Vagina (tissue), 2 donors: ENCODE measurements at places on chromosomes 6 and 20.

- DNase-seq: no peak
Observed at GRCh38 chr6:125197795-125198269, 44.3 kb downstream of the TPD52L1 start.

- no peak for DNase-seq
Observed at GRCh38 chr6:36038120-36038876, 10.7 kb downstream of the MAPK14 start.

DNA sequence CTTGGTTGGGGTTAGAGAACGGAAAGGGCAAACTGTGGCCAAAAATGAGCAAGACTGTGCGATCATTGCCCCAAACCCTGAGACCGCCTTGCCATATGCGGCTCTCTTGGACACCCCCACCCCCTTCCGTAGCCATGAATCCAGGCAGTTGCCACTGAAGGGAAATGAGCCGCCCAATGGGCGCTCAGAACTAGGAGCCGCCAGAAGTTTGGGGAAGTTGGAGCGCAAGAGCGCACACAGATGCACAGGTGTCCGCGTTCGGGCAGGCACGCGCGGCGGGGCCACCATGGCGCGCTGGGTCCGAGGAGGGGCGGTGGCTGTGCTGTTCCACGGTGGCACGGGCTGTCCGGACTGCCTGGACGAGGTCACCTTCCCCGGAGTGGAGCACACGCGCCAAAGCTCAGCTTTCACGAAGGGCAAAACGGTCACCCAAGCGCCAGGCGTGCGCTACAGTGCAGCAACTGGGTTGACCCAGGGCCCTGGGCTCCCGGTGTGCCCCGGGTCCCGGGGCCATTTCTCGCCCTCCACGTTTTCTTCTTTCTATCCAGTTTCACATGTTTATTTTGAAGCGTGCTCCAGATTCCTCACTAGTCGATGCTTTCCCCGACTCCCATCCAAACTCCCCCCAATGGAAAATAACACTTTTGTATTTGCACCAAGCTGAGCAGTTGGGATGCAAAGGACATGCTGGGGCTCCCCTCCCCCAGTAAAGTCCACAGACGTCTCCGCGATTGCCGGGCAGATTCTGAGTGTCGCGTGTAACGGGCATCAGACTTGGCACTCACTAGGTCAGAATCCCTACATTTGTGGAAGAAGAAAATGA lies 906 bp upstream of the PDE10A start:
- no peak for DNase-seq

GRCh38 chr6:24621626-24622289 lies 24.2 kb downstream of the KIAA0319 start:
- DNase-seq: no peak

DNA sequence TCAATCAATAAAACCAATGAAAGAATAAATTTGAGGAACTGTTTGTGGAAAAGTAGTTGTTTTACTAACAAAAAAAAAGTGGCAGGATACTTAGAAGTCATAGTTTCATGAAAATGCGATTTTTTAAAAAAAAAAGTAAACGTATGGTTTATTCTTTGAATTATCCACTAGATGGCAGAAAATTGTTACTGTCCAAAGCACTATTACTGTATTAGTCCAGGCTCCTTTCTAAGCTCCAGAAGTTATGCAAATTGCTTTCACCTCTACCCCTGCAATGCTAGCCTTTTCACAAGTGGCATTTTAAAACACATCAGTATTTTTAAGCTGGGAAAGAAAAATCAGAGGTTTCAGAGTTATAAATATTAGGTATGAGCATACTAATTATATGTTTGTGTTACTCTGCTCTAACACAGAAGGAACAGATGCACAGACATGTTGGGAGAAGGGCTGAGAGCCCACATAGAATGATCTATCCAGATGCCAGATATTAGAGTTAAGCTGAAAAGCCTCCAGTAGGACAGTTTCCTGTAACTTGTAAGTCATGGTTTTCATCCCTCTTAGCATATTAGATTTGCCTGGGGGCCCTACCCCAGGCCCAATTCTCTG lies 63.9 kb downstream of the FHL5 start:
- no peak for DNase-seq

GRCh38 chr20:52593654-52594053 lies 378.5 kb upstream of the TSHZ2 start:
- DNase-seq: no peak

- no peak for DNase-seq
Observed at GRCh38 chr6:18527836-18528743, 140.9 kb downstream of the RNF144B start.

- DNase-seq: no peak
Observed at GRCh38 chr20:45407783-45408645, at the start of gene DBNDD2. Gene DBNDD2 (plus strand): TSS chr20:45408289. CDS start chr20:45408468, 179 bp downstream.

DNA sequence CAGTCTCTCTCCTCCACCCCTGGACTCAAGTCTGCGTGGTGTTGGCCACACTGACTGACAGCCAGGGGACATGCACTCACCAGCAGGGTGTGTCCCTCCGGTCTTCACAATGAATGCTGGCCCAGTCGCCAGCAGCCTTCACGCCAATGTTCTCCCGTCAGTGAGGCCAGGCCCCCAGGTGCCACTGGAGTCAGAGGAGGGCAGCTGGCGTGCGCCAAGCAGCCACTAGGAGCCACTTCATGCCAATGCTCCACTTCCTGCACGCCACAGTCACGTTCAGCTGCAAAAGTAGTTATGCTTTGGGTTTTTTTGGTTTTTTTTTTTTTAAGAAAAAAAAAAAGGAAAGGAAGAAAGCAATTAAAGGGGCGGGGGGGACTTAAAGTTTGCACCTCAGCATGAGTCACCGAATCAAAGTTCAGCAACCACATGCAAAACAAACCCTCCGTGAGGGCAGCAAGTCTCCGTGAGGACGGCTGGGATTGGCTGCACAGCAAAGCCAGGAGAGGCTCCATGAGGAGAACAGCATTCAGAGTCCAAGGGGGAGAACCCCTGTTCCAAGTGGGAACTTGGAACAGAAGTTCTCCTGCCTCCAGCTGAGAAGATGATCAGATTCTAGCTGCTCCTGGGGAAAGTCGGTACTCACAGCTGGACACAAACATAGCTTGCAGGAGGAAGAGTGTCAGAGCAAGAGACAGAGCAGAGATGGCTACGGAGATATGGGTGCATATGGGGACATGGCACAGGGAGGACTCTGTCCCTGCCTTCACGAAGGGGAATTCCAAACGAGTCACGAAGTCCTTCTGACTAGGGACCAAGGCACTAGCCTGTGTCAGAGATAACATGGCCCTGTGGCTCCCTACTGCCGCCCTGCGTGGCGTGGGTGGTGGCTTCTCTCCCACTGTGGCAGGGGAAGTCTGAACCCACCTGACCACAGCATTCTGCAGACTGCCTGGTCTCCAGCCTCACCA lies at the start of gene ZC3H12D:
TSS of gene ZC3H12D (minus strand) at position 282 of the 968 bp plus-strand sequence. CDS start 10,471 bp downstream, outside the sequence.
- DNase-seq: no peak

- DNase-seq: no peak
Observed at GRCh38 chr6:150546457-150546856, 53.2 kb upstream of the PLEKHG1 start.

GRCh38 chr20:50580016-50580747 lies 70.0 kb downstream of the PTPN1 start:
- DNase-seq: no peak

DNA sequence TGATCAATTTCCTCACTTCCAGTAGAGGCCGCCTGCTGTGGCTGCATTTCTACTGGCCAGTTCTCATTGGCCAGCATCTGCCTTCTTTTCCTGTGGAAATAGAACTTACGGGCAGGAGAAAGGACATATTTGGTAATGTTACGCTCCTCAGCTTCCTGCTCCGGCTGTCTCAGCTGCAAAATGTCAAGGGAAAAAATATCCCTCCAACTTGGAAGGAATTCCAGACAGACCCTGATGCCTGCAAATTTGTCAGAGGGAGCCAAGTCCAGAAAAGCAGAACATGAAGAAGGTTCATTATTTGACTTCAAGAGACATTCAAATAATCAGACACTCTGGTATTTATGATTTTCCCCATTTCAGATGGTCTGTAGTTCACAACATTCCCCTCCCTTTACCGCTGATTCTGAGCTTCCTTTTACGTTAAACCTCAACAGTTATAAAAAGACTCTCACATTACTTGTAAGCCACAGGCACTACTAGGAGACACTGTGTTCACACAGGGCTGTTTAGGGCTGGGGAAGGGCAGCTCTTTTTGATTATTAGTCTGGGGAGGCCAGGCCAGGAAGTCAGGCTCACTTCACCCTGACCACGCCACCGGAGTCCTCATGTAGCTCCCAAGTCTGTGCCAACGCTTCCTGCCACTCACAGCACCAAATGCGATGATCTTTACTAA lies 179.6 kb upstream of the CCN2 start:
- no peak for DNase-seq

GRCh38 chr6:105626295-105627158 lies 223.6 kb upstream of the PREP start:
- DNase-seq: no peak

- DNase-seq: no peak
Observed at GRCh38 chr6:44942201-44942600, 385.9 kb upstream of the RUNX2 start.

DNA sequence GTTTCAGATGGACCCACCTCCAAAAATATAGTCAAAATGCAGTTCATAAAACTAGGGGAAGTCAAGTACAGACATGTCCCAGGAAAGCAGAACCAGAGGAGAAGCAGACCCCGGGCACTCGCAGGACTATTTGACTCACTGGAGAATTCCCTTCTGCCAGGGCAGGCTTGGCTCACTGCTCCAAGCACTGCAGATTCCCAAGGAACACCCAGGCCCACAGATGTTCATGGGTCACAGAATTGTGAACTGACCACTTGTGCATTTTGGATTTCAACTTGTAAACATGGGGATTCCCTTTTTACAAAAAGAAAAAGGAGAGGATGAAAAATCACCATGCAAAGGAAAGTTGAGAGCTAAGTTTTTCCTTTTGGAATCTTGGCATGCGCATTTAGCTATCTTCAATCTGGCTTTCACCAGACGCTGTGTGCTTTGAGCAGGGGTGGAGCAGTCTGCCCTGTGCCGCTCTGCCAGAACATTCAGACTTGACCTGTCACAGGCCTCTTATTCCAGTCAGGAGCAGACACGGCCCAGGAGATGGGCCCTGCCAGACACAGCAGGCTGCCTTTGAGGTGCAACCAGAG lies 237.5 kb upstream of the TAB2 start:
- DNase-seq: no peak

DNA sequence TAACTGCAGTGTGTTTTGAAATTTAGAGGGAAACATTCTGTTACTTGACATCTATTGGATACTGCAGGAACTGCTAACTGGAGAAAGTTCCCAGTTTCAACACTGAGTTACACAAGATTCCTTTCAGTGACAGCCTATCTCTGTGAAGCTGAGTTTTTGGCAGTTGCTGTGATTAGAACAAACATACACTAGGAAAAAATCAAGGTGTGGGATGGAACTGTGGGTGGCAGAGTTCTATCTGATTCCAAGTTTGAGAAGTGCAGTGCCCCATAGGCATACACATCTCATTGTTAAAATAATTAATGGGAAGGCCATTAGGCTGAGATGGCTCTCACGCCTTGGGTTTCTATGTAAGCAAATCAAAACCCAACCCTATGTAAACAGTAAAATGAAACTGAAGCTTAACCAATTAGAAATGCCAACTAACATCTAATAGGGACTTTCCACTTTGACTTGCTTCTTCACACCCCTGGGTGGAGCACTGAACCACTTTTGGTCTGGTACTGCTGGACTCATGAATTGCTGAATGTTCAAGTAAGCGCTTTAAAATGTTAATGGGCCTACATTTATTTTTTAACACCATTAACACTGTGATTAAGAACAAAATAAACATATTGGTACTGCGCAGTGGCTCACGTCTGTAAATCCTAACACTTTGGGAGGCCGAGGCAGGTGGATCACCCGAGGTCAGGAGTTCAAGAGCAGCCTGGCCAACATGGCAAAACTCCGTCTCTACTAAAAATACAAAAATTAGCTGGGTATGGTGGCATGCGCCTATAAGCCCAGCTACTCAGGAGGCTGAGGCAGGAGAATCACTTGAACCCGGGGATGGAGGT lies 55.2 kb upstream of the TBC1D7 start:
- DNase-seq: no peak

GRCh38 chr20:35283441-35284266 lies 918 bp downstream of the EIF6 start:
- no peak for DNase-seq

DNA sequence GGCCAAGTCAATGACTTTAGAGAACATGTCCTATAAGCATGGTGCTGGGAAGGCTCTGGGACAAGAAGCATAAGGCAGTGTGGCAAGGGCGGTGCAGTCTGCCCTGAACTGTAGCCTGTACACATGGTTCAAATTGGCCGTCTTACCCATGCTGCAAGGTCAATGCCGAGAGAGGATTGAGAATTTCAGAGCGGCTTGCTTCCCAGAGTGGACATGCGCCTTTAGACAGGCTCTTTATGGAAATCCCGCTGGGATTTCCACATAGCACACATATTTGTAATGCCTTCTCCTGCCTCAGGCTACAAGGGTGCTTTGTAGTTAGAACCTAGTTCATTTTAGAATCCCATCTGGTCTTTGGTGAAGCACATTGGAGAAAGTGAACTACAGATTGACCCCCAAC lies 36.1 kb upstream of the CEP162 start:
- no peak for DNase-seq

GRCh38 chr6:109239160-109239559 lies 143.1 kb downstream of the CD164 start:
- no peak for DNase-seq

DNA sequence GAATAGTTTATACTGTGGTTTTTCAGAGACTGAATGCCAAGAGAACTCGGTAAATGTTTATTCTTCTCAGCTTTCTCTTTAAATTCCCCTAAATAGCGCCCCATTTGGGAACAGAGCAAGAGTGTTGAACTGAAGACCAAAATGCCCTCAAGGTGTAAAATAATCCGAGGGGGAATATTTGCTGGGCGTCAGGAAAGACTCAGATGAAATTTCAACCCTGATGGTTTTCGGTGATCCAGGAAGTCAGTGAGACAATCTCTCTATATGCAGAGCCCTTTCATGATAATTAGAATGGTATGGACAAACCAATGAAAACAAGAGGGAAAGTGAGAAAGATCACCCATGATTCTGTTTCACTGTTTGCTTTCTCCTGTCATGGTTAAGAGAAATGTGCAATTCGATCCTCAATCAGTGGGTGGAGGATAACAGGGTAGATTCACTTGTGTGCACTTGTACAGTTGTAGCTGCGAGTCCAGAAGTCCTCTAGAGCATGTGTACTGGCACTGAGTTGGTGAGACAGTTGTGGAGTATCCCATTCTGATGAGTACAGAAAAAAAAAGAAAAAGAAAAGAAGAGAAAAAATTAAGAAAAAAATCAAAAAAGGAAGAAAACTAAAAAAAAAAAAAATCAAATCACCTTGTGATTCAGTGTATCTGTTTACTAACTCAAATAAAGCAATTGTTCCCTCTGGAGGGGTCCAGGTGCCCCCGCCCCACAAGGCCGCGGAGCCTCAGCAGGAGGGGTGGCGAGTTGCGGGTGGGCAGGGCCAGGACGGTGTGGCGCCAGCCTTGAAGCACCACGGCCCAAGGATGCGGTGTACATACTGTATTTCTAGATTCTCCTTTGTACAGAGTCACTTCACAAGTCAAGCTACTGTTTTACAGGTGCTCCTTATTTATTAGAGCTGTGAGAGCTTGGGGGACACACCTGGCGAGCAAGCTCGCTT lies 164.9 kb downstream of the SCML4 start:
- DNase-seq: no peak

GRCh38 chr6:169793408-169793807 lies 42.0 kb downstream of the ERMARD start:
- DNase-seq: peak; percentile 25

GRCh38 chr20:5080384-5080877 lies 39.3 kb downstream of the PCNA start:
- no peak for DNase-seq
